IPS DF 6.9 (cell line): ENCODE measurements at places on chromosomes 1 and 21.

DNA sequence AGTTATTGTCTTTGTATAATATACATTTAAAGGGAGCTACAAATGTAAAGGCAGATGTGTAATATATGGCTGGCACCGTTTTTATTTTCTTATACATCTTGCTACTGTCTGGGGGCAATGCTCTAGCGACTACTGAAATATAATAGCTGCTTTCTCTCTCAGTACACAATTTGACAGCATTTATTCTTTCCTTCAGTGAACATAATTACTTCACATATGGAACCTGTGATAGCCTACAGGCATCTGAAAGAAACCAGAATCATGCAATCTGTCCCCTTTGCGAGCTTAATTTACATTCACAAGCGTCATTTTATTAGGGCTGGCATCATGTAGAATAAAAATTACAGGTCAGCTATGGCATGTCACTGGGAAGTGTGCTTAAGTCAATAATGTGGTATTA is 557.5 kb upstream of the PTBP2 start:
- DNase-seq, result no peak

DNA sequence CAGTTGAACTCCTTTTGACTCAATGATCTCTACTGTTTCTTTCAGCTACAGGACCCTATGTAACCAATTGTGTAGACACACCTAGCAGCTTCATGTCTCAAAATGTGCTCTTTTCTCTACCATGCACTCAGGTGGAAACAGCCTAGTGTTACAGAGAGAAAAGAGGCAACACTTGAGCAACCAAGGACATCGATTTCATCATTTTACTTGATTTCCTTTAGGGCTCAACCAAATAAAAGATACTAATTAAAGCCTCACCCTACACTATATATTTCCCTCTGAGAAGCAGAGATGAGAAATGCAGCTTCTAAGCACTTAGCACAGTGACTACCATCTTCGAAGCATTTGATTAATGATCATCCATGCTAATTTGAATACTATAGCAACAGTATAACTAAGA is 55.1 kb downstream of the PTGER3 start:
- no peak for DNase-seq

DNA sequence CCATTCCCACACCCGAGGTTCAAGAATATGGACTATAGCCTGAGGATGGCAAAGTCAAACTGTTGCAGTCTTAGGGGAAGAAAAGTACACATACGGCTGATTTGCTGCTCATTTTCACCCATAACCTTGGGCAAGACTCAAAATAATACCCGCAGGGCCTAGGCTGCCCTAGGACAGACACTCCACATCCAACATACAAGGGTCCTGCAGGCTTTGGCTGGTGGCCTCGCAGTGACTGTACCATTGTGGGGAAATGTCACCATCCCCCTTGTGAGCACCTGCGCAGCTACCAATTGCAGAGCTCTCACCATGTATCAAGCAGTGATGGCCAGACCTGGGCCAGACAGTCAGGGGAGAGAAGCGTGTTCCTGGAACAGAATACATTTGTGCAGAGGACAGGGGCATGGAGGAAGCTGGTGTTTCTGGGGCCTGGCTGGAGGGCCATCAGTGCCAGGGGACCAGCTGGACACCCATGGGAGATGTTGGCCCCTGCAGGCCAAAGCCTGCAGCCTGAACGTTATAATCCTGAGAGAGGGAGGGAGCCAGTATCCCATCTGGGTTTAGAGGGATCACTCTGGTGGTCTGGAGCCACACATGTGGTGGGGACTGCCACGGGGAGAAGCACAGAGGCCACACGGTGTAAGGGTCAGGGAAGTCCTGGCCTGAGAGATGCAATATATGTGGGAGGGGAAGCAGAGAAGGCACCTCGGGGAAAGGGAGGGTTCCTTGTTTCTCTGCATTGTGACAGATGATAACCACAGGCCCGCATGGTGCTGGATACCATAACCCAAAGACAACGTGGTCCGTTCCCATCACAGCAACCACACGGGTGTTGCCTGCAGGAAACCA is 101.2 kb downstream of the GLIS1 start:
- no peak for DNase-seq

GRCh38 chr1:216005916-216006315 is 417.3 kb downstream of the USH2A start:
- no peak for DNase-seq

- no peak for DNase-seq
These were observed 326.0 kb upstream of the RUNX1 start for GRCh38 chr21:35375115-35375514.

DNA sequence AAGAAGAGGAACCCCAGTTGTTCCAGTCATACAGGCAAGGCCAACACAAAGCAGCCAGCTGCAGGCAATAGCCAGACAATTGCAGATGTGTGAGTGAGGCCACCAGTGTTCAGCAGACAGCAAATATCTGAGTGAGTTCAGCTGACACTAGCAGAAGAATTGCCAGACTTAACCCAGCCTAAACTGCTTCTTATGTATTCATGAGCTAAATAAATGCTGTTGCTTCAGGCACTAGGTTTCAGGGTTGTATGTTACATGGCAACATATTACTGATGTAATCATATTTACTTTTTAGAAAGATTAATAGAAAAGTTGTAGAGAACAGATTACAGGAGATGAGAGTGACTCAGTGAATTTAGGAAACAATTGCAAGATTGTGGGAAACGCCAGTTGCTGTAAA is 129.8 kb upstream of the CHODL start:
- DNase-seq, result no peak

DNA sequence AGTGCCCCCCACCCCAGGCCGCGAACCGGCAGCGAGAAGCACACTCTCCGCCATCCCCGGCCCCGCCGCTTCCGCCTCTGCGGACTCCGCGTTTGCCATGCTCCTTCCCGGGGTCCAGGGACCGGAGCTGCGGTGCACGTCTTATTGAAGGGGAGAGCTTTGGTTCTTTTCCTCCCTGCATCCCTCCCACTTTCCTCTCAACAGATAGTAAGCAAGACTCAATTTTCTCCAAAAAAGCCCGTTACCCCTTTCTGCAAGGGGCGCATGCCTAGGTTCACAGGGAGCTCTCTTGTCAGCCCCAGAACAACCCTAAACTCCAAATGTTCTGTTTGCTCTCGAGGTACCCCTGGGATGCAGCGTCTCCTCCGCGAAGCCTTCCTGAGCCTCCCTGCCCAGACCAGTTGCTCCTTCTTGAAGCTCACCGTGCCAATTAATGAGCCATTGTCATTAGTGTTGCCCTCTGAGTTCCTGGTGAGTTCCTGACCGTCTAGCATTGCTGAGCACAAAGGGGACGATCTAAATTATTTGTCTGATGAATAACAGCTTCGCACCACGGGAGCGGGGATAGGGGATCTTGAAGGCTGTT is 8.1 kb downstream of the FOXD3 start:
- no peak for DNase-seq
